ENCODE measurements at places on chromosomes 4 and X.

DNA sequence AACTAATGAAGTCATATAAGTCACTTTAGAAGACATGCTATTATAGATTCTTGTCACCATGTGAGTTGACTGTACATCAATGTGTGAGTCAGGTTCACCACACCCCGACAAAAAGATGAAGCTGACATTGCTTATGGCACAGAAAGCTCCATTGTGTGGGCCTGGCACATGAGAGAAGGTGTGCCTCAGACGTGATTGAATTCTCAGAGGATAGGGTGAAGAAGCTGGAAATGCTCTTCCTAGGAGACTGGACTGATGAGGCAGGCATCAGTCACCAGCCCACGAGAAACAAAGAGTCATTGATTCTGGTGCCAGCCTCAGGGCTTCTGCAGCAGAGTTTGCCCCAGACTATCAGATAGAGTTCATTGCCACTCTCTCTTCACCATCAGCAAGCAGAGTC, 35.9 kb upstream of the LRAT start:
- DNase-seq = no peak

DNA sequence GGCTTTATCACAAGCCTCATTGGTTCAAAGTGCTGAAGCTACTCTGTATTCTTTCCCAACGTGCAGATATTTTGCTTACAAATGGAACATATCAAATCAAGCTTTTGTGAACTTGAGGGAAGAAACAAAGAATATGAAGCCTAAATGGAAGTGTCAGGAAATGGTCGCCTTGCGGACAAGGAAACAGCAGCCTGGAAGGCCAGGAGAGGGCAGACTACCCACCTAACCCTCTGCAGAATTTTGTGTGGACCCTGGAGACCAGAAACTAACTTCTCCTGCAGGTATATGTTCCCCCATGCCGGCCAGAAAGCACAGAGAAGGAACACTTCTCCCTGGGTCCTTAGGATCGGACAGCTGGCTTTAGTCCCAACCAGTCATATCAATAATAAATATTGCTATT, 1425.8 kb downstream of the PCDH7 start:
- DNase-seq = no peak

- no peak for DNase-seq
Observed at GRCh38 chrX:87489071-87489470, 28.5 kb upstream of the KLHL4 start.

DNA sequence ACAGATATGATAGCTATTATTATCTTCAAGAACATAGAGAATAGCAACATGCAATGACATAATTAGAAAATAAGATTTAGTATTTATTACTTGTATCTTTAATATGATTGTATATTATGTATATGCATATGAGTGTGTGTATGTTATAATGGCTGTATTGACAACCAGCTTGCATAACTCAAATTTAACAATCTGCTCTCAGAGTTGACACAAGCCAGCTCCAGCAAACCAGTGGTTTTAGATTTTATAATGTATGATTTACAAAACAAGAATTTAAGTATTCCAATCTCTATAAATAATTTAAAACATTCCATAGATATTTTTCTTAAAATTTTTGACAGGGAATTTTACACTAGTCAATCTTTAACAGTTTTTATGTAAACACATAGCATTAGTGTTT, 935.9 kb upstream of the EPHA5 start:
- DNase-seq = no peak

DNA sequence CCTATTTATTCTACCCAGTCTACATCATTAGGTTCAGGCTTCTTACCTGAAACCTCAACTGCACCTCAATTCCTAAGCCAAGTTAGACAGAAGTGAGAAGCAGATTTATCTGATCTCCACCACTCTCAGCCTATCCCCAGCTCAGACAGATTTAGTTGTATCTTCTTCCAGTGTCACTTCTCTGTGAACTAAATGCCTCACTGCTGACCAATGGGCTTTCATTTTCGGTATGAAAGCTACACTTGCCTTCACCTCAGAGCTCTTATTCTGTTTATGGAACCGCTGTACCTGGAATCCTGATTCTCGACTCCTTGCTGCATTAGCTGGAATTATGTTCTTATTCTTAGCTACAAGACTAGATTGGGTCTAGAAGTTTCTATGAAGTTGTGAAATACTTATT, 833.2 kb downstream of the CCSER1 start:
- no peak for DNase-seq

GRCh38 chr4:117327491-117327890, 242.1 kb upstream of the TRAM1L1 start:
- no peak for DNase-seq

- no peak for DNase-seq
Observed at GRCh38 chrX:100408713-100409609, 1.1 kb downstream of the PCDH19 start.

GRCh38 chr4:103272174-103272573, 74.0 kb upstream of the CENPE start:
- no peak for DNase-seq

DNA sequence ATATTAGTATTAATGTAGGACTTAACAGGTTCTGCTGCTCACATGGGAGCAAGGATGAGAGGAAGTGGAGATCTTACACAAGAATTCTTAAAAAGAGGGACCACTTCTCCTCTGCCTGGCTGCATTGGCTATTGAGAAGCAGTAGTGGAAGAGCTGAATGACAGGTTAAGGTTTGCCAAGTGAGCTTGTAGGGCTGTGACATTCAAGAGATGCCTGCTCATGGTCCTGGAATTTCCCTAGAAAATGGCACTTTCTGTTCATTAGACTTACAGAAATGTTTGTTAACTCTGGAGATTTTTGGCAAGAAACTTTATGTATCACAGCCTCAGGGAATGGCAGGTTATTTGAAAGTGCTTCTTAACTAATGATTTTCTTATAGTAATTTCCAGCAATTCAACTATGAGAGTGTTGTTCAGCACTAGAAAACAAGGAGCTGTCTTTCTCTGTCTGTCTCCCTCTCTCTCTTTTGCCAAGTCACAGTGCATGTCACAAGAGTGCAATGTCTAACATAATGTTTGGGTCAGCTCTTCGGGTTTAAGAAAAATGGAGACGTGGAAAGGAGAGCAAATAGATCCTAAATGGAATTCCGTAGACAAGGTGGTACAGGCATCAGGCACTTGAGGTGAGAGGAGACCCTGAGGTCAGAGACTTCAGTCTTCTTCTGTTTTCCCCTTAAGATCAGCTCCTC, 8.3 kb upstream of the NAP1L5 start:
- no peak for DNase-seq

DNA sequence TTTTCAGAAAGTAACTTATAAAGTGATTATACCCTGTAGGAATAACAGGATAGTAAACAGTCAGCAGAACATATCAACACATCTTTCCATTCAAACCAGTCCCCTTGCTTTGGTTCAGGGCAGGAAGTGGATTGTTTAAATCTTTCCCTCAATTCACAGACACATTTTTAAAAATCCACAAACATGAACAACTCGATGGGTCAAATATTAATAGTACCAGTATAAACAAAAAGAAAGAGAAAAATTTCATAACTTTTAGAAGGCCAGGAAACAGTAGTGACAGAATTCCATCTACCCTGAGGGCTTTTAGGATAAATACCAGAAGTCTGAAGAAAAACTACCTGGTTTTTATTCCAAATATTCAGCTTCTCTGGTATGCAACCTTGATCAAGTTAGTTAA, 1072.8 kb upstream of the PABPC4L start:
- DNase-seq = no peak

DNA sequence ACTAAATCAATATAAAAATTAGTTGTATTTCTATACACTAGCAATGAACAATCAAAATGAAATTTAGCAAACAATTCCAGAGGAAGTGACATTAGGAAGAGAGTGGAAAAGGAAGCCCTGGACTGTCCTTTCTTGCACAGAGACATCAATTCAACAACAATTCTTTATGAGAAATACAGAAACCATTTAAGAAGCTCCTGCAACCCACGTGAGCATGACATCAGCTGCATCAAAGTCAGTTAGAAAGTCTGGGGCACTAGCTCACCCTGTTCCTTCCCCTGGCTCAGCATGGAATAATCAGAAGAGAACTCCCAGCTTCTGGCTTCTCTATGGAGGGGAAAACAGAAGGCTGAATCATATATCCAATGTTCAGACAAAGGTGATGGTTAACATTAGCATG, 48.6 kb upstream of the STARD8 start:
- no peak for DNase-seq

DNA sequence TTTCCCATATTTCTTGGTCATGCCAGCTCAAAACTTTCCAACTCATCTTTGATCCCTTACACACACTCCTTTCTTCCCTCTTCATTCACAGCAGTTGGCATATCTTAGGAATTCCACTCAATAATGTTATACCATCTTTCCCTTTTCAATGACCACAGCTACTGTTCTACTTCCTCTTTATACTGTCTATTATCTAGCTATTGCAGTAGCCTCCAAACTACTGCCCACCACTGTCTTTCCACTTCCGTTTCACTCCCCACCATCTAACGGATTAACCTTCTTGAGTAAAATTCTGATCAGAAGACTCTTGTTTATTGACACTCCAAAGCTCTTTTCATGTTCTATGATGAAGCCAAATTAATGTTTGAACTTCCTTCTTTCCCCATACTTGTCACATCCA, 55.8 kb downstream of the ADAMTS3 start:
- no peak for DNase-seq

GRCh38 chr4:94577136-94577535, 125.4 kb downstream of the PDLIM5 start:
- no peak for DNase-seq

GRCh38 chr4:54659313-54659712, 1.6 kb downstream of the KIT start:
- DNase-seq = no peak

GRCh38 chrX:3443184-3443583, 96.7 kb upstream of the MXRA5 start:
- DNase-seq = no peak

GRCh38 chr4:26779674-26780073, 81.0 kb upstream of the STIM2 start:
- DNase-seq = no peak

DNA sequence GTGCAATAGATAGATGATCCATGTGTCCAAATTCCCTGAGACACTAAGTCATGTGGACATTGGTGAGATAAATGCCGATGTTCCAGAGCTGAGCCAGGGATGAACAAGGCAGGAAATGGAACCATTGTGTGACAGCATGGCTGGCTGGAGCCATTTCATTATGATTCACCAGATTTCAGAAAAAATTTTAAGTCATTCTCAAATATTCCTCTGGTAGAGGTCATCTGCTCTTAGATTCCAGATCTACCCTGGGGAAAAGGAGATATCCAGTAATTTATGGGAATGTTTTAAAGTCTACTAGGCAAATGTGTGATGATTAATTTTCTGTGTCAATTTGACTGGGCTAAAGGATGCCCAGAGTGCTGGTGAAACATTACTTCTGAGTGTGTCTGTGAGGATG, 287.3 kb downstream of the STK32B start:
- no peak for DNase-seq

DNA sequence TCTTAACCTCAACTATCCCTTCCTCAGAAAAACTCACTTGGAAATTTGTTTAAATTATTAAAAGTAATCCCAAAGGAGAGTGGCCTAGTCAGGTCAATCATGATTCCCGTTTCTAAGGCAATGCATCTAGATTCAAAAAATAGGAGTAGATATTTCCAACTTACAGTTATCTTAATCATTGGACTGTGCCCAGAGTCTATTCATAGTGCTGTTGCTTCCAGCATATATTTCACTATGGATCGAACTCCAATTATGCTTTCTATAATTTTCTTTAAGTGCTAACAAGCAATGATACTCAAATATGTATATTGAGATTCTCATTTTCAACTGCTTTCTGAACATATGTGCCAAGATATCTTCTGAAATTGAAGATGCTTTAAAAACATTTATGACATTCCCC, 229.2 kb upstream of the NWD2 start:
- no peak for DNase-seq

GRCh38 chrX:21996872-21997455, 35.2 kb upstream of the PHEX start:
- DNase-seq = no peak

DNA sequence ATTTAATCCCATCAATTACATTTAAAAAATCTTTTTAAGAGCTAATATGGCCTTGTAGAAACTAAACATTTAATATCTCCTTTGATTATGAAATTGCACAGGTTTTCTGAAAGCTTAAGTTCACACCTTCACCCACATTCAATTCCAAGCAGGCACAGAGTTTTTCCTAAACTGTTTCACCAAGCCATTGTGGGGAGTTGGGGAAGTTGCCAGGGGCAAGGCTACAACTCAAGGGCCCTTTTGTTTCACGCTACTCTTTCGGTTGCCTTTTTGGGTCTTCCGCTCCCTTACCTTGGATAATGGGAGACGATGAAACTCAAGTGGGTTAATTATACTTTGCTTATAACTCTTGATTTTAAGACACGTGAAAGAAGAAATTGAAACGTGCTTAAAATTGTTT, 33.3 kb downstream of the APBB2 start:
- no peak for DNase-seq

DNA sequence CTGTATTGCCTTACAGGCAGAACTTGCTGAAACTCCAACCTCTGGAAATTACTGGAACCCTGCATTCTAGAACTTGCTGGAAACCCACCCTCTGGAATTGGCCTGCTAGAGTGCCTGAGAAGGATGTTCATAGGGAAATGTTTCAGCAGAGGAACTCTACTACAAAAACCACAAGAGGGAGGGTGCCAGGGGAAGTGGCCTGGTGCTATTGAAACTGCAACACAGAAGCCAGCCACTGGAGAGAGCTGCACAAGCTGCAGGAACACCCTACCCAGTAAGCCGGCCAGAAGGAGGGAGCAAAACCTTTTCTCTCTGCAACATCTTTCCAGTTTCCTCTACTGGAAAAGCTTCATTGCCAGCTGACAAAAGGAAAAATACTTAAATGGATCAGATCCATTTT, 2.5 kb upstream of the BRWD3 start:
- DNase-seq = no peak

DNA sequence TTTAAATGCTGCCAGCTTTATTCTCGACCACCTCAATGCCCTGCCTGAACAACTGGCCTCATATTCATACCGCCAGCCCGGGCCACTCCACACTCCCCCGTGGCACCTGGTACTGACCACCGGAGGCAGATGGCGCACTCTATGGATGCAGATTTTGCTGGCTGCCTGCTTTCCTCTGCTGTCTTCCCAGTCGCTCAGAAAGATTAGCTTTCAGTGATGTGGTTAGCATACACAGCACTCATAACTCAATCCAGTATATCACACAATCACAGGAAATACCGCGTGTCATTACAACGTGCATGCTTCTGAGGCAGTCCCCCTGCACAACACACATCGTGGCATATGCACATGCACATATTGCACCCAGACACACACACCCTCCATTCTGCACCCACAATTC, 147.2 kb upstream of the BCOR start:
- DNase-seq = no peak

- DNase-seq = no peak
Observed at GRCh38 chrX:6917666-6918065, 229.8 kb upstream of the STS start.

DNA sequence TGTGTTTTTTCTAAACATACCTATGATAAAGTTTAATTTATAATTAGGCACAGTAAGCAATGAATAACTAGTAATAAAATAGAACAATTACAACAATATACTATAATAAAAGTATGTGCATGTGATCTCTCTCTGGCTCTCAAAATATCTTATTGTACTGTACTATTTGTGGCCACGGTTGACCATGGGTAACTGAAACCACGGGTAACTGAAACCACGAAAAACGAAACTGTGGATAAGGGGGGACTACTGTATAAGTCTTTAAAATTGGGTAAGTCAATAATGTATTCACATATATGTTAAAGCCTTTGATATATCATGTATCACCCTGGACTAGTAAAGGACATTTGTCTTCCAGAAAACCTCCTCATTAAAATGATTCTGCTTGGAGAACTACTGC, 20.0 kb downstream of the TMEM154 start:
- no peak for DNase-seq

- DNase-seq = no peak
Observed at GRCh38 chr4:16120720-16121119, 36.9 kb upstream of the PROM1 start.
